ENCODE measurements at places on chromosomes 5 and 9.
A peak's percentile ranks its signal among the peaks of the same experiment; 100 is the strongest.

GRCh38 chr5:90585337-90585986 is 26.9 kb downstream of the ADGRV1 start:
- no peak for DNase-seq

DNA sequence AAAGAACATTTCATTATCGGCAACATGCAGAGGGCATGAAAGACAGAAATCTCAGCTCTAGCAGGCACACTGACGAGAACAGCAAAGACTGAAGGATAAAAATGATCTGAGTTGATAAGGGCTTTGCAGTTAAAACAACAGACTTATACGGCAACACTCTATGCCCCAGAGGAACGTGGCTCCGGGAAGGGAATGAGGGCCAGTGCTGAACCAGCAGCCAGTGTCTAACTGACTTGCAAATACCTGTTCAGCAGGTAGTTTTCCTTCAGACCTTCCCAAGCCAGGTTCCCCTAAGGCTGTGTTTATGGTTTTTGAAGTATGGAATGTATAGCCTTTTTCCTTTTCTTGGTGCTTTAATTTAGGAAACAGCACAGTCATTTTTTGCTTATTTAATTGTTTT is 121.3 kb upstream of the CDH18 start:
- no peak for DNase-seq

DNA sequence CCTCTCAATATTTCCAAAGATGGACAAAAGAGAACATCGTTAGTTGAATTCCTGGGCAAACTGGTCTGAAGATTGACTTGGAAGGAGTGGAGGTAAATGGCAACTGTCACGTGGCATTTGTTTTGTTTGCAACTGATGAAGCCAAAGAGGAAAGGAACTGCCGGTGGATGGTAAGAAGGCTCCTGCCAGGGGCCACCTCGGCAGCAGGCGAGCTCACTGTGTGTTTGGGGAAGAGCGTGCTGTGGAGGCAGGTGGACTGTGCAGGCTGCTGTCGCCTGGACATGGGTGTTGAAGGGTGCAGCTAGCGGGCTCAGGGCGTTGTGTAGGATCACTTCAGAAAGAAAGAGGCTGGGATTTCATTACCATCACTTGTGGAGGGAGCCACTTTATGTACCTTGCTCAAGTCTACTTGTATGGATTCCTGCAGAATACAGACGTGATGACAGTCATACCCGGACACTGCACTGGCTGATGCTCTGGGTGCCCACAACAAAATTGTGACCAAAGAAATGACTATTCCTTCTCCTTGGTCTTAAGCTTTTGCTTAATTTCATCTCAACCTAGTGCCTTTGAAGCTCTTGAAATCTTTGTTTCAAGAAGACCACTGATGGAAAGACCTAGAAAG is 72.7 kb downstream of the MAP1B start:
- DNase-seq = no peak

DNA sequence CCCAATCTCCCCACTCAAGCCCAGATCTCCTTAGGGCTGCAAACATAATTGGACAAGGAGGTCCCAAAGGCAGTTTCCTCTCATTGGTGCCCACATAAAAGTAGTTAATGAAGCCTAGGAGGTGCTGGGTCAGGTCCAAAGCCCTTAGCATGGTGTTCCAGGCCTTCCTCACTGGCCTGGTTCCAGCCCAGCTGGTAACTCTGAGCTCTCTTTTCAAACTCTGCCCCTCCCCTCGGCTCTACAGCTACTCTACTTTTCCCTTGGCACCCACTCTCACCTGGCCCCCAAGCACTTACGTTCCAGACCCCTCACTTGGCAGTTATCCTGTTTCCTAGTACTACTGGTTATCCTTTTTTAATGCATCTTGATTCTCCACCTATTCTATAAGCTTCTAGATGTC is 9.9 kb downstream of the SEPTIN8 start:
- DNase-seq = no peak

DNA sequence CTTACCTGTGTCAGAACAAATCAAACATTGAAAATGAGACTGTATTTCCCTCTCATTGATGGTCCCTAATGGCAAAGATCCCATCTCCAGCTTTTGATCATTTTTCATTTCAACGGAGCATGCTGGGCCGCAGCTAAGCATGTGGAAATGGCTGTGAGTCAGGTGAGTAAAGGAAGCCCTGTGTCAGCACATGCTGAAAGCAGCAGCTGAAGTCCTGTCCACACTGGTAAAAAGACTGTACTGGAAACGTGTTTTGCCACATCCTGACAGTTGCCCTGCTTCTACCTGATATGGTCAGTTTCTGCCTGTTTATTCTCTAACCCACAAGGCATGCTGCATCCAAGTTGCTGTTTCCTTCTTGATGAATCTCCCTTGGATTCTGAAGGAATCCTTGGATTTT is 330.1 kb downstream of the EFNA5 start:
- no peak for DNase-seq

DNA sequence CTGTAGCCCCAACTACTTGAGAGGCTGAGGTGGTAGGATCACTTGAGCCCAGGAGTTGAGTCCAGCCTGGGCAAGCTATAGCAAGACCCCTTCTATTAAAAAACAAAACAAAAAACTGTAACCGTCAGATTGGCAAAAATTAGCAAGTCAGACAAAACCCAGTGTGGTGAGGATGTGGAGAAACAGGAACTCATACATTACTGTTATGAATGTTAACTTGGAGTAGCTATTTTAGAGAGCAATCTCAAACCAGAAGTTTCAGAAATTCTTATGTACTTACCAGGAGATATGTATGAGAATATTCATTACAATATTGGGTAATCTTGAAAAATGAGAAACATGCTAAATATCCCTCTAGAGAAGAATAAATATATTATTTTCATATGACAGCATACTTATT is 120.3 kb downstream of the INVS start:
- DNase-seq = no peak

- peak; percentile 62 for DNase-seq
Observed at GRCh38 chr9:37410969-37411785, 11.3 kb upstream of the GRHPR start.

DNA sequence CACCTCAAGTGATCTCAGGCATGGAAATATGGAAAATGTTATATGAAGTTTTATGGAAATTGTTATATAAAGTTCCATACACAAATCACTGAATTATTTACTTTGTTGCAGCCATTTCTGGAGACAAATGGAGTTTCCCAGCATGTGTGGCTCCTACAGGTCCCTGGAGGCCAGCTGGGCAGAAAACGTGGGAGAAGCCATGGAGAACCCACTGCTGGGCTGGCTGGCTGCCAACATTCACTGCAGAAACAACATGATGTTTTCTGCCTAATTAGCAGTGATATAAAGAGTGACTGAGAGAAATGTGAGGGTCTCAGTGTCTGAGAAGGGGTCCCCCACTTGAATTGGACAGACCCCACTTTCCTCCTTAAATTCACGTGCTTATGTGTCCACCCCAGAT is 208.8 kb upstream of the IRX2 start:
- no peak for DNase-seq

GRCh38 chr5:8848366-8848765 is 697.5 kb downstream of the SEMA5A start:
- no peak for DNase-seq

DNA sequence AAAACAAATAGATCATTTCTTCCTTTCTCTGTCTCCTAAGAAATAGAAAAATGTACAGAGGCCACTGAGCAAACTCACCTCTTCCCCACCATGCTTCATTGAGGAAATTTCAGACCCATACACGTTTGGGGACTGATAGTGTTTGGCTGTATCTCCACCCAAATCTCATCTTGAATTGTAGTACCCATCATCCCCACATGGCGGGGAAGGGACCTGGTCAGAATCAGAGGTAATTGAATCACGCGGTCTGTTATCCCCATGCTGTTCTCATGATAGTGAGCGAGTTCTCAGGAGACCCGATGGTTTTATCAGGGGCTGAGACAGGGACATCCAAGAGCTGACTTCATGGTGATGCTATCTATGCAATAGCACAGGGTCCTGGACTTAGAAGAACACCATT is 1655.8 kb downstream of the MAT2B start:
- DNase-seq = no peak

GRCh38 chr5:67855523-67855922 is 360.0 kb upstream of the PIK3R1 start:
- DNase-seq = no peak

- no peak for DNase-seq
Observed at GRCh38 chr9:14441976-14442651, 128.2 kb upstream of the NFIB start.

DNA sequence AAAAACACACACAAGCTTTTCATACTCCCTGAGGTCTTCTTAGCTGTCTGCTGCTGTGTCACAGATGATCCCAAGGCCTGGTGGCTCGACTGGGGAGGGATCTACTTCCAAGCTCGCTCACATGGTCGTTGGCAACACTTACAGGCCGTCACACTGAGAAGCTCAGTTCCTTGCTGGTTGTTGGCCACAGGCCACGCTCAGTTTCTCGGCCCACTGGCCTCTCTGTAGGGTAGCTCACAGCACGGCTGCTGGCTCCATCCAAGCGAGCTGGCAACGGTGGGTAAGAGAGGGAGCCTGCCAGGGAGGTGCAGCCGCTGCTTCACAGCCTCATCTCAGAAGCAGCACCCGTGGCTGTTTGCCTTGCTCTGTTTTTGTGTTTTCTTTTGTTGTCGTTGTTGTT is 43.8 kb upstream of the GFPT2 start:
- DNase-seq = no peak

- DNase-seq = no peak
Observed at GRCh38 chr5:37979559-37979958, 139.7 kb upstream of the GDNF start.

Data from activated CD4-positive, alpha-beta T cell treated with anti-CD3 and anti-CD28 coated beads, Interleukin-2, amount 50 U/mL, for 48 hours (primary cell).